ENCODE measurements at places on chromosomes 7 and 10.
A peak's percentile ranks its signal among the peaks of the same experiment; 100 is the strongest.

DNA sequence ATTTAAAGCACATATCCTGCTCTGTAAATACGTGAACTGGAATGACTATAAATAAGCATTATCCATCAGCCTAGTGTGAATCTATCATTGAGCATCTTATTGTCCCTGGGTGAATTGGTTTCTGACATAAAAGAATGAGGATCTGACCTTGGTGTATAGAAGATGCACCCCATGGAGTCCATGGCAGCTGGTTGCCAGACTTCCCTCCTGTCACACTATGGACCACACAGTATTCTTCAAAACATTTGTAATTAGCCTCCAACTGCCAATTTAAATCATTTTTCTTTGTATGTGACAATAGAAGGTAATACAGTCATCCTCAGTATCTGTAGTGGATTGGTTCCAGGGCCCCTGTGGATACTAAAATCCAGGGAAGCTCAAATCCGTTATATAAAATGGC lies 238.1 kb upstream of the ZWINT start:
- DNase-seq = no peak

DNA sequence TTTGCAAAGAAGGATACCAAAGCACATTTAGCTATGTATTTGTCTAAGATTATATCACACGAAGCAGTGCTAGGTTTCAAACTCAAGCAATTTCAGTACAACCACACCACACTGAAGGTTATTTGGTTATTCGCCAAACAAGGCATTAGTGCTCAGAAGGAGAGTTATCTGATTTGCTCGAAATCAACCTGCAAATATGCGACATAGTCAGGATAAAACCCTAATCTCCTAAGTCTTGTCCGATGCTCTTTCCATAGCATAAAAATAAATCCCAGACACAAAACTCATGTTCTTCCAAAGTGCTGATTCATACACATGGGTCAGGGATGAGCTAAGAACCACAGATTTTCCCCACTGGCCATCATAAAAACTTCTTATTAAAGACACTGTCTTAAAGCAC lies 1288.0 kb upstream of the SORCS1 start:
- no peak for DNase-seq

DNA sequence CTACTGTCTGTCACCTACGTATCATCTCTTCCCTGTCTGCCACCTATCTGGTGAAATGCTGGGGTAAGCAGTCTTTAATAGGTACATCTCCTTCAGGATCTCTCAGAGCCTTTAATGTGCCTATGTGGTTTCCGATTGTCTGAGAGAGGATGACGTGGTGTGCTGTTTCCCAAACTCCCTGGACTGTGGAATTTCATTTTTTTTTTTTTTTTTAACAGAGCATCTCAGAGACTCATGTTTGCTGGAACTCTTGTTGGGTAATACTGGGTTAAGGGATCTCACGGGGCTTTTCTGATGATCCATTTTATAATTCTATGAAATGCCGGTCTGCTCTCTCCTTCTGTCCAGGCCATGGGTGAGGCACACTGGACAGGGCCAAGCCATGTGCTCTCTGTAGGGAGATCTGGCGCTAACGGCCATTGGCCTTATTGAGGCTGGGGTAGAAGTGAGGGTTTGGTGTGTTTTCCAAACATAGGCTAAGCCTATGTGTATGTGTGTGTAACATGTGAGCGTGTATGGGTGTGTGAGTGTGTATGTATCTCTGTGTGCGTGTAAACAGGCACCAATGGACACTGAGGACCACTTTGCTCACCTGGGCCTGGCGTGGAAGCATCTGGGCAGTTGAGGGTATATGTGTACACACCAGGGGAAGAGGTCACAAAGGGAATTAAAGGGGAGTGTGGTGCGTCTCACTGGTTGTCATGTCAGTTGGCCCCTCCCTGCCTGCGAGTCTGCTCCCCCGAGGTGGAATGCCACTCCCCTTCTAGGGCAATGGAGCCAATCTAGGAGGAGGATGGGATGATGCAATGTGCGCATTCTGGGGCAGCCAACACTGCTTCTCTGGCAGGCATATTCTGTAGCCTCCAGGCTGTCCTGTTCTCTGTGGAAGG lies 7.8 kb downstream of the ADRA2A start:
- DNase-seq = no peak

DNA sequence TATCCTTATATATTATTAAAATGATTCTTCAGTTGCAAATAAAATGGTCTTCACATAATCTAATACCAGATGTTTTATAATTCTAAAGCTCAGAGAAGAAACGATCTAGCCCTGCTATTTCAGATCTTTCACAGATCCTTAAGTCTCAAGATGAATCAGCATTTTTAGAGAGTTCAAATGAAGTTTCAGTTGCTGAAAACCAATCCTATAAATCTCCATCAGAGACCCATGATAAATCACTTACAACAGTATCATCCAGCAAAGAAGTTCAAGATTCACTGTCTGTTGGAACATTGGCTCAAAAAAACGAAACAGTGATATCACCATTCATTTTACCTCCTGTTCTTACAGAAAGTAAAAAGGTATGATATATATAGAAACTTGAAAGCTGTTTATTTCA lies 137.0 kb downstream of the CCDC7 start:
- DNase-seq = no peak

DNA sequence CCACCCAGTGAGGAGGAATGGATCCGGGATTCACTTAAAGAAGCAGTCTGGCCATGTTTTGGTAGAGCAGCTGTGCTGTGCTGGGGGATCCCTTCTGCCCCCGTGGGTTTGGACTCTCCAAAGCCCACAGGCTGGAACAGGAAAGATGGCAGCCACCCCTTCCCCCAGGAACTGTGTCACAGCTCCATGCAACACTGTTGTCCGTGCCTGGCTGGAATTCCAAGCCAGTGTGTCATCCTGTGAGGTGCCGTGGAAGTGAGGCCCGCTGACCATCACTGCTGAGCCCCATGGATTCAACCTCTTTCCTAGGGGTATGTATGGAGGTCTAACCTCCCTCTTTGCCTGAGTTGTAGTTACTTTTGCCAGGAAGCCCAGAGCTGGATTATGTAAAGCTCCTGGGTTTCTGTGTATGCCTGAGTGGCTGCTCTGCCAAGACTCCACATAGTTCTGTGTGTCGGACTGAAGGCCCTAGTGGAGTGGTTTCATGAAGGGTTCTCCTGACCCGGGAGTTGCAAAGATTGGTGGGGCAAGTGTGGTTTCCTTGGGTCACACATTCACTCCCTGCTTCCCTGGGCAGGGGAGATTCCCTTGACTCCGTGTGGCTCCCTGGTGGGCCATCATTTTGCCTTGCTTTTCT lies 35.1 kb upstream of the PCGF5 start:
- DNase-seq = no peak

- no peak for DNase-seq
Measured at GRCh38 chr10:26335574-26336093, 102.5 kb upstream of the APBB1IP start.

DNA sequence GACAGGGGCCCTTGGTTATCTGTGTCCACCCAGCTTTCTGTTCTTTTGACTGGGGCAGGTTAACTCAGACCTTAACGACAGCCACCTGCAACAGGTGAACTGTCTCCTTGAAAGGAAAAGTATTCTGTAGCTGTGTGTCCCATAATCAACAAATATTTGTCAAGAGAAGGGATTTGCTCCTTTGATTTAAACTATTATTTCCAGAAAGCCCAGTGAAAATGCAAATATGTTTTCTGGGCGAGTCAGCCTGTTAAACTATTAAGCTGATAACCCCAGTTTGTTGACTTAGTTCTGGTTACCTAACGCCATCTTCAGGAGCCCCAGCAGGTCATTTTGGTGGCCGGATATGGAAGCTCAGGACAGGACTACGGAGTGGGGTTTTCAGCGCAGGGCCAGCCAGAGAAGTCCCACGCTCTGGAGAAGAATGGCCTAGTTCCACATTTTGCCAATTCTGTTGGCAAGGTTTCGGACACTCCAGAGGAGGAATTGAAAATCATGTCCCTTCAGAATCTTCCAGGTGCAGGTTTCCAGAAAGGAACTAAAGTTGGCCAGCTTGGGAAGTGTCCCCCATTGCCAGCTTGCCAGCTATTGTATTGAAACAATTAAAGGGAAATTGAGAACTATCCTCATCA lies 54.5 kb downstream of the ADRA2A start:
- DNase-seq = no peak

GRCh38 chr7:48168159-48168558 lies 3.1 kb upstream of the ABCA13 start:
- no peak for DNase-seq

- DNase-seq = no peak
Measured at GRCh38 chr10:130363051-130363450, 226.9 kb downstream of the GLRX3 start.

DNA sequence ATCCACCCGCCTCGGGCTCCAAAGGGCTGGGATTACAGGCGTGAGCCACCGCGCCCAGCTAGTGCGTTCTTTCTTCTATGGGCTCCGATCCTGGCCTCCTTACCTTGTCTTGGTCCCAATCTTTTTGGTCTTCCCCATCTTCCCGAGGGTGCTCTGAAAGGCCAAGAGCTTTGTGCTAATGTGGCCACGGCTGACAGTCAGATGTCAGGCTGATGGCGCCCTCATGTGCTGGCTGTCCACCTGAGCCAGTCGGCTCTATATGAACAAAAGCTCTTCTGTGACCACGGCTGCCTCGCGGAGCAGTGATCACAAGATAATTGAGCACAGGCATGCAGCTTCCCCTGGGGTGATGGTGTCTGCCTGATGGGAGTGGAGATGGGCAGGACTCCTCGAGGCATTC lies 11.0 kb upstream of the AHCYL2 start:
- peak; percentile 68 for DNase-seq

DNA sequence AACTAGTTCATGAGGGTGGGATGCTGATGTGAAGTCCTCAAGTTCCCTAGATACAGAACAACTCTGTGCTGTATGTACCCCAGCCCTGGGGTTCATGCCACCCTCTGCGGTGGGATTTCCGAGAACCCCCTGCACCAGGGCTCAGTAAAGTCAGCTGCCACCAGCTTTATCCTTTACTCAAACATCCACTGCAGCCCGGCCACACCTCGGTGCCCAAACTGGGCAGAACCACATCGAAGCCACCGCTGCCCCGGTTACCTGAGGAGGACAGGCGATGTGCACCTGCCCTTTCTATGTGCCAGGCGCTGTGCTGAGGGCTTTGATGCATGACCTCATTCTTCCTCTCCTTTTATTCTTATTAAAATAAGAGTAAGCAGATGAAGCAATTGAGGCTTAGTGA lies 9.9 kb upstream of the CALML5 start:
- no peak for DNase-seq

- no peak for DNase-seq
Measured at GRCh38 chr10:84077768-84078167, 61.5 kb upstream of the GHITM start.

DNA sequence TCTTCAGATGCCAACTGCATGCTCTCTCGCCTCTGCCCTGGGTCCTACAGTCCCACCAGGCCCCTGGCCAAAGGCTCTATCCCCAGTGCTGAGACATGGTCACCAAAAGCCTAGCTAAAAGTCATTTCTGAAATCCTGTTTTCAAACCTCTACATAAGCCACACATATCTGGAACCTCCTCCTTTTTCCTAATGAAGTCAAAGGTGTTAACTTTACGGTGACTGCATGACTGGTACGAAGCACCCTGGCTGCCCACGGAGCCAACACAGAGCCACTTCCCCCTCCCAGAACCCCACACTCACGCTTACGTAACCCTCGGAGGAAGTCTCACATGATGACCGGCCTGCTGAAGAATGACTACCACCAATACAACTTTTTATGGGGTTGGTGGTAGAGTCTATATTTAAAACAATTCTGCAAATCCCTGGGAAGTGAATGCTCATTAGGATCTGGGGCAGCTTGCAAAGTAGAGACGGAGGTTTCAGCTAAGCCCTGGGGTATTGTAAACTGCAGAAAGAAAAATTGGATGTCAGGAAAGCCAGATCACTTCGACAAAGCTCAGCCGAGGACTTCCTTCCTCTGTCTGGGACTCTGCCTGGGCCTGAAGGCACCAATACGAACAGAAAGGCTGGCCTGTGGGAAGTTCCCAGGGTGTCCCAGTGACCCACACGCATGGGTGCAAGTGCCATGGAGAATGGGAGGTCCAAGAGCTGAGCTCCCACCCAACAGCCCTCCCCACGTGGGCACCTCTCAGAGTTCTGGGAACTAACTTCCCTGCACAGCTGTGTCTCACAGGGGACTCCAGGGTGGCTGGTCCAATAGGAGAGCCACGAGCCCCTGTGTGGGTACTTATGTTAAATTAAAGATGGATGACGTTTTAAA lies 50.7 kb downstream of the PDGFA start:
- DNase-seq = no peak

GRCh38 chr7:142603870-142604448 lies 145.3 kb upstream of the PRSS1 start:
- DNase-seq = peak; percentile 60

GRCh38 chr10:86523348-86523747 lies 1.8 kb upstream of the WAPL start:
- DNase-seq = no peak

GRCh38 chr7:28847681-28848080 lies 110.4 kb downstream of the TRIL start:
- no peak for DNase-seq

GRCh38 chr10:27911539-27911938 lies 87.3 kb downstream of the ODAD2 start:
- DNase-seq = peak; percentile 40

GRCh38 chr10:13892001-13892491 lies 305.3 kb downstream of the PRPF18 start:
- no peak for DNase-seq

DNA sequence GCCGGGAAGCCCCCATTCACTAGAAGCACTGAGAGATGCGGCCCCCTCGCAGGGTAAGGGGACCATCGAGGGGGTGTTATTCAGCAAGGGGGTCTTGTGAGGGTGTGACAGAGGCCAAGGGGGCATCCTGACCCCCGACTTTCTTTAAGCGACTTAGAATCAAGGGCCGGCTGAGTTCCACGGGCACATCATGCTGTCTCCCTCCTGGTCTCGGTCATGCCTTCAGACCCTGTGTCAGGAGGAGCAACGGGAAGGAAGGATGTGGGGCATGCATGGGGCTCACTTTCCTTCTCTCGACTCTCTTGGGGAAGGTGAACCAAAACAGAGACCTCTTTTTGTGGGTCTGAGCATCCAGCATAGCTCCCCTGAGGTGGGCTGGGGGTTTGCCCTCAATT lies 2.5 kb downstream of the ACSL5 start:
- DNase-seq = no peak

GRCh38 chr7:13542451-13542850 lies 447.0 kb downstream of the ETV1 start:
- DNase-seq = no peak

DNA sequence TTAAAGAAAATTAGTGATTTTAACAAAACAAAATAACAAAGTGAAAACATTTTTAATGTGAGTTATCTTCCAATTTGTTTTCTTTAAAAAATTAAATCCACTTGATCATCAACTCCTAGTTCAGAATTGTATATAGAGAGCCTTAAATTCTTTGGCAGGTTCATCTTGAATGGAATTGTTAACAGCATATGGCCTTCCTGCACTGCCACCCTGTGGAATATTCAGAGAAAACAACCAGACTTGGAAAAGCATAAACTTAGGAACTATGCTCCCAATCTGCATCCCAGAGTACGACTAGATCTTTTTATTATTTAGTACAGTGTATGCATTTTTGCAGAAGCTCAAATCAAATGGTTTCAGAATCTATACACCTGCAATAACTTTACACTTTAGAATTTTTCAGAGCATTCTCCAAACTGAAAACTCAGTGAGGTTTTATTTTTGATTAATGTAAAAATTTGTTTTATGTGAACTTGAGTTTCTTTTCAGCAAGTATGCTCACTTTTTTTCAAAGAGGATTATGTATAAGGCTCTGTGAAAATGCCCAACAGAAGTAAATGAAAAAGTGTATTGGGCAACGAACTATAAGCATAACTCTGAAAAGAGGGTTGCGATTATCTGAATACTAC lies 44.9 kb upstream of the ANK3 start:
- DNase-seq = peak; percentile 15

All from WTC11 (cell line).